ENCODE measurements at places on chromosomes 5 and 9. TPM values are rescaled to one million over a fixed set of nuclear protein-coding genes. Genes with fewer than 3 reads are reported as not detected.

- no peak for DNase-seq
Observed at GRCh38 chr9:108423433-108423832, 432.4 kb downstream of the ACTL7B start.

DNA sequence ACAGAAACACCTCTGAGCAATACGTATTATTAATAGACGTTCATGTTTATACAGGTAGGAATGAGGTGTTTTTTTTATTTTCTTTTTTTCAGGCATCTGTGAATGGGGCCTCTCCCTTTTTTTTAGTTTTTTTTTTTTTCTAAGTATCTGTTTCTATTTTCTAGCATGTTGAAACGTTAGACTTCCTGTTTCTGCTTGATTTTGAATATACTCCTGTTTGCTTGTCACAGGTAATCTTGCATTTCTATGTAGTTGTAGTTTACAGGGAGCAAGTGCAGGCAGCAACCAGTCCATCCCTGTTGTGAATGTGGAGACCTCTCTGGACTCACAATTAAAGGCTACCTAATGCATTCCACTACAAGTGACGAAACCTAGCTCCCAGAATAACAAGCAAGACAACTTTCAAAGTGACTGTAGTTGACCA lies 22.8 kb upstream of the TNFAIP8 start:
- no peak for DNase-seq

The PLAA gene
- 26.0 TPM for total RNA-seq

The CDC25C gene
- total RNA-seq: not detected

DNA sequence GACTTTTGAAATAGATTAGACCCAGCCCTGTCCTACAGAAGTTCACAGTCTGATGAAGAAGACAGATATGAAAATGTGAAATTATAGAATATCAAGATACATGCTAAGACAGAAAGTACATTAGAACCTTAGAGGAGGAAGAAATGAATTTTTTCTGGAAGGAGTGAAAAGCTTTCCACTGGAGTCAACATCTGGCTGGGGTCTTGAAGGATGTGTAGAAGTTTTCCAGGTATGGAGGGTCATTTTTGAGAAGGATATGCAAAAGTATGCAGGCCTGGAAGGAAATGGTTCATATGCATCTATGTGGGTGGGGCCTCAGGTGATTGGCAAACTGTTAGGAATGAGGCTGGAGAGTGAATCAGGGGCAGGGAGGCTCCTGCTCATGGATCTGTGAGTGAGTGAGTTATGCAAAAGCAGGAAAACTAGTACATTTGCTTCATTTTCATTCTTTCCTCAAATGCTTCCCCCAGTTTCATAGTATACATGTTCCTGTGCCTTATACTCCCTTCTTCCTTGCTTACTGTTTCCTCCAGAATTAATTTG lies 142.3 kb downstream of the GRIA1 start:
- DNase-seq: no peak

GRCh38 chr9:38031594-38031993 lies 37.4 kb downstream of the SHB start:
- no peak for DNase-seq

GRCh38 chr9:17783227-17783626 lies 204.4 kb downstream of the SH3GL2 start:
- no peak for DNase-seq

DNA sequence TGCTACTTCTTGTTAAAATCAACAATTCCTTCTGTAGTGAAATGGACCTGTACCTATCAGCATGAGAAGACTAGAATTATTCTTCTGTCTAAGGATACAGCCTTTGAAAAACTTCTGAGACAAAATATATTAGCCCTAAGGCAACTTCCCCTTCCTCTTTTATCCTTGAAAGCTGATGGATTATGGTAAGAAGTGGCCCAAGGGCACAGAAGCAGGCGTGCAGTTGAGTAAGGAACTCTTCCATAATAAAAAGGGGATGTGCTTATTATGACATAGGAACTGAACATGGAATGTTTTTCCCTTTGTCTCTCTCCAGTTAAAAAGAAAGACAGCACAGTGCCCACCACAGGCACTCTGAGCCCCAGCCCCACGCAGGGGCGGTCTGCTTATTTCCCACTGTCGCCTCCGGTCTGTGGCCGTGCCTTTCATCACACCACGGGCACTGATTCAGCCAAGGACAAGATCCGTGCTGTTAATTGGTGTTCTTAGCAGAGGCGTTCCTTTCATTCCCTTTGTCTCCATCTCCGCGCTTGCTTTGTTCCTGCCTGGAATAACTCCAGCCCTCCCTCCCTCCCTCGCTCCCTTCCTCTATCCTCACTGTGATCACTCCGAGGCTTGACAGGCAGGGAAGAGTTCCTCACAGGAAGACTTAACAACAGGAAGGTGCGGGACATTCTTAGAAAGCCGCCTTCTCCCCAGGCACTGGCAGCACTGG lies 135.9 kb upstream of the OTULINL start:
- DNase-seq: no peak

DNA sequence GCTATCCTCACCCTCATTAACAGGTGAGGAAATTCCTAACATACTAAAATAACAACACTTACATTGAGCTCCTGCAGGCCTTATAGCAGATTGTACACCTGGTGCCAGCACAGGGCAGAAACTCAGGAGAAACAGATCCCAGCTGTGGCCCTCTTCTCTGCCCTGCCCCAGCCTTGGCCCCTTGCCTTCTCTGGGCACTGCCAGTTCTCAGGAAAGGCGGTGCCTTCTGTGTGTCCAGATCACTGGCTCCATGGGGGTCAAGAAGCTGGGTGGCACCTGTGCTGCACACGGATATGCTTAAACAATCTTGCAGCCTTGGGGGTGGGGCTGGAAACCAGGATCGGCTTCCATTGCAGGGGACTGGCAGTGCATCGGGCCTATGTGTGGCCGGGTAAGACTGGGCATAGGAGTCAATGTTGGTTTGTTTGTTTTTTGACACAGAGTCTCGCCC lies 19.3 kb downstream of the KYAT1 start:
- no peak for DNase-seq

GRCh38 chr9:99560561-99560960 lies 261.1 kb upstream of the NR4A3 start:
- no peak for DNase-seq

- DNase-seq: no peak
Observed at GRCh38 chr5:142654578-142655058, 31.3 kb downstream of the FGF1 start.

The ACTBL2 gene
- not detected for total RNA-seq

The ZNF354C gene
- total RNA-seq: 5.7 TPM

GRCh38 chr9:97362777-97363545 lies 48.9 kb upstream of the TDRD7 start:
- DNase-seq: no peak

Data from ureter (tissue), 1 donor.